NCI-H187 treated with DMSO at 0.1 percent for 48 hours (cell line): ENCODE measurements at places on chromosomes 7 and 10.

DNA sequence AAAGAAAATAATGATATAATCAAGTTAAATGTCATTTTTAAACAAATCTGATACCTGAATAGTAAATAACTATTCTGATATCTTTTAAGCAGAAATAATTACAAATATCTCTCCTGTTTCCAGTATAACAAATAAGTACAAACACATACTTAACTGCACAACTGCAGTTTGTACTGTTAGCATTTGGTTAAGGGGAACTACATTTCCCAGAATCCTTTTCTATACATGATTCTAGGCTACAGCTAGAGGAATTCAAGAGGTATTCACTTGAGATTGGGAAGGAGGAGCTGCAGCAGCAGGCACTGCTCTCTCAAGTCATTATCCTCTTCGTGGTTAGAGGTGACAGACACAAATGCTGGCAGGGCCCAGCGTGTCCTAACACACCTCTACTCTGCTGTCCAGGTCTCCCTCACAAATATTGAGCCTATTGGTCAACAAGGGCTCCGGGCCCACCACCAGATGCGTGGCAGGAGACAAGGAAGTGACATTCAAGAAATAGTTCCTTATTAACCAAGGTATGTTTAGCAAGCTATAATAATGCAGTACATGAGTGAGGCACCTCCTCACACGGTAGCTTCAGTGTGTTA, 255.1 kb upstream of the MKLN1 start:
- DNase-seq, result peak; percentile 47

- no peak for DNase-seq
Measured at GRCh38 chr7:112341464-112341863, 108.8 kb upstream of the IFRD1 start.

DNA sequence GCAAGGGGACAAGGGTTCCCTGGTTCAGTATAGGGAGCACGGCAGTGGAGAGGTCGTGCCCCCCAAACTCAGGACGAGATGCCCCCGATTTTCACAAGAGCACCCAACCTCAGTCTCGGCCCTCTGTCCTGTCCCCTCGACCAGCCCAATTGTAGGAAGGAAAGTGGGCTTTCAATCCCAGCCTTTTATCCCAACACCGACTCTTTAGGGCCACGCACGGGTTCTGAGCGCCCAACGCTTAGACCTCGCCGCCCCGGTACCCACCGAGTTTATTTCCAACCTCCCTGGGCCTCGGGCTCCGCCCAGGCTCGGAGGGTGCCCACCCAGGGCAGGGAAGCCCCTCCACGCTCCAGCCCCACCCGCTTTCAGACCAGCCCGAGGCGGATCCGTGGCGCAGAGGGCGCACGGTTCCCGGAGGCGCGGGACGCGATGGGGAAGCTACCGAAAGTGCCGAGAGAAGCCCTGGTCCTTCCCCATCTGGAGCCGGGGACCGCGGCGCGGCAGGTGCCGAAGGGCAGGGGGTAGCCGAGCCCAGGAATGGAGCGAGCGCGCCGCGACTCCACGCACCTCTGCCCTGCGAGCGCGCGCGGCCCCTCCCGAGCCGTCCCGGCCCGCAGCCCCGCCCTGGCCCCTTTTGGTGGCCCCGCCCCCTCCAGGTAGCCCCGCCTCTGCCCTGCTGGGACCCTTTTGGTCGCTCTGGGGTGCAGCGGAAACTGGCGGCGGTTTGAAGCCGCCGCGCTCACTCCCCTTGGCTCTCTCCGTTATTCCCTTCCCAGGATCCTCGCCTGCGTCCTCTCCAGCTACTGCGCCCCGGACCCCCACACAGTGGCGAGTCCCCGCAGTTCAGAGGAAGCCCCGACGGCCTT, 20.4 kb downstream of the GRID2IP start:
- DNase-seq, result no peak

DNA sequence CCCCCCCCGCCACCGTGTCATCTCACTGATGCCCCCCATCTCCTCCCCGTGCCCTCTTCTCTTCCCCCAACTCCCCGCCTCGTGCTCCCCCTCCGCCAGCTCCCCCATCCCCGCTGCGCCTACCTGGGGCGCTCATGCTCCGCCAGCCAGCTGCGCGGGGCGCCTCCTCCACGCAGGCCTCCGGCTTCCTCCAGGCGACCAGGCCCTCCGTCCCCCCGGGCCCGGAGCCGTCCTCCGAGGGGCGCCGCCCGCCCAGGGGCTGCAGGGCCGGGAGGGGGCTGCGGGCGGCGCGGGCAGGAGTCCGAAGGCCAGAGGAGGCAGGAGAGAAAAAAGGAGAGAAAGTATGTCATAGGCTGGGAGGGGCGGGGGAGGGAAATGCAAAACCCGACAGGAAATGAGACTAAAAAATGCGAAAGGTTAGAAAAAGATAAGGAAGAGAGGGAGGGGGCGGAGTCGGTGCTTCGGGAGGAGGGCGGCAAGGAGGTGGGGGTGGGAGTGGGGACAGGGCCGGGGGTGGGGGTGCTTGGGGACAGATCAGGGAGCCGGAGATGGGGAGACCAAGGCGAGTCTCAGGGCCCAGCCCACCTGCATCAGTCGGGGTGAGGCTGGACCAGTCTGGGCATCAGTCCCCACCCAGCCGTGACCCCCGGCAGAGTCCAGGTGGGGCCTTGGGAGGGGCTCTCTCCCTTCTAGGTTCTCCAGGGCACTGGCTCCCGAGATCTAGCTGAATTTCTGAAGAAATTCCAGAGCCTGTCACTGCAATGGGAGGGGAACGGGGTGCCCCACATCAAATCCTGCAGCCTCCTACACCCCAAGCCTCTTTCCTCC, at the start of gene CARD11:
Gene CARD11, minus strand, starts transcription at position 324 of the 828 bp plus-strand sequence. CDS start 85,361 bp downstream, outside the sequence.
- no peak for DNase-seq

- DNase-seq, result peak; percentile 38
Measured at GRCh38 chr10:103661198-103661950, 167.9 kb downstream of the NEURL1 start.

- DNase-seq, result no peak
Measured at GRCh38 chr7:127793582-127793981, 141.6 kb downstream of the SND1 start.

DNA sequence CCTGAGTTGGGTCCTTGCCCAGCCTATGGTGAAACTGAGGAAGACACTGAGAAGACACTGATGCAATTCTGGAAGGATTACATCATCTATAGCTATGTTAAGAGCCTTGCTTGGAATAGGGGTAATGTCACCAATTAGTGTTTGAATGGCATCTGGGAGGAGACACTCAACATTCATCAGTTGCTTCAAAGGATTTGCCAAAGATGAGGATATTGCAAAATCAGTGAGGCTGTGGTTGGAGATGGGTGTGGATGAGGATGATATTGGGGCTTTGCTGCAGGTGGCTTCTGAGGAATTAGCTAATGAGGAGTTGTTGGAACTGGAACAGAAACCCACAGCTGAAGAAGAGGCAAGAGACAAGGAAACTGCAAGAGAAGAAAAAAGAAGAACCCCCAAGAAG, 146.7 kb upstream of the SP4 start:
- no peak for DNase-seq

DNA sequence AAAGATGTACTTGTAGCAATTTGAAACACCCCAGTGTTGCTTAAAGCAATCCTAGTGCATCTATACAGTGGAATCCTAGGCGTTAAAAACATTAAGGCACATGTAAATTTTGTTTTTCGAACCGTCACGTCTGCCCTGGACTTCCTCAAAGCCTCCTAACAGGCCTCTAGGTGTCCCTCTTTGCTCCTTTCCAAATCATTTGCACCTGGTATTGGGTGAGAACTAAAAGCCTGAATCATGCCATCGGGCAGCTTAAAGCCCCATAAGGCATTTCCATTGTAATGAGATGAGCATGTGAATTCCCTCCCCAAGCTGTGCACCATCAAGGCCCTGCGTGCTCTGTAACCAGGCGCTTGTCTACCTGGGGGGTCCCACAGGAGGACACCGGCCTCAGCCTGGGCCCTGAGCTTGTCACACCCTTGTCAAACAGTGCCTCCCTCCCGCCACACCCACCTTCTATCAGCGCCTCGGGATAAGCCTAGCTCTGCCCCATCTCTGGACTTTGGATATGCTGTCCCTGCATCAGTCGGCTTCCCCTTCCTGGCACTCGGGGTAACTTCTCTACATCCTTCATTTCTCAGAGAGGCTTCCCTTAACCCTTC, 89.2 kb downstream of the WDR11 start:
- DNase-seq, result no peak

- no peak for DNase-seq
Measured at GRCh38 chr7:144785521-144785920, 50.3 kb downstream of the TPK1 start.
